ENCODE measurements at places on chromosomes 1 and 21. TPM values are rescaled to one million over a fixed set of nuclear protein-coding genes. Genes with fewer than 3 reads are reported as not detected.

GRCh38 chr1:22903113-22903512 lies 69.6 kb downstream of the LACTBL1 start:
- no peak overlapping the region for H3K4me3 ChIP-seq
- no peak for DNase-seq
- no peaks in the 10 kb centered on the region for H3K36me3 ChIP-seq
- no peaks in the 10 kb centered on the region for H3K4me1 ChIP-seq
- peaks cover 18% of the 10 kb centered on the region for H3K27me3 ChIP-seq

DNA sequence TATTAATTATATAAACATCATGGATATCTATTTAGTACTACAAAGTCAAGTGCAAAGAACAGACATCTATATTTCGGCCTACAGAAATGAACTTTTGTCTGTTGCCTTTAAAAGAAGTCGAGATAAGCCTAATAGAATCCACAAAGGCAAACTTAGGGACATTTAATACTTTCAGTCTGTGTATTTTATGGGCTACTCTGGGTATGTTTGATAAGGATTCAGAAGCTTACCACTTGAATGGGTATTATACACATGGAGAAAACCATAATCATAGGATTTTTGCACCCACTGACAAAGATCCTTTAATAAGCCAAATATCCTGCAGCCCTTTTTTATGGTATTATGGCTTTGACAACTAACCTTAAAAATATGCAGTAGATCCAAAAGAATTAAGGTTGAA lies 224.8 kb downstream of the LMO4 start:
- peaks cover 3% of the 10 kb centered on the region for H3K27me3 ChIP-seq
- no peaks in the 10 kb centered on the region for H3K36me3 ChIP-seq
- H3K4me3 ChIP-seq = no peak overlapping the region
- H3K27ac ChIP-seq = no peak overlapping the region

- peaks cover 46% of the 10 kb centered on the region for H3K27me3 ChIP-seq
- no peaks in the 10 kb centered on the region for H3K36me3 ChIP-seq
- H3K27ac ChIP-seq = no peak overlapping the region
- DNase-seq = no peak
- no peaks in the 10 kb centered on the region for H3K4me1 ChIP-seq
Observed at GRCh38 chr1:181818943-181819342, 242.6 kb downstream of the ZNF648 start.

SERTAD4 gene
- not detected for polyA plus RNA-seq

GRCh38 chr21:44265734-44266270 lies 4.1 kb upstream of the DNMT3L start:
- H3K27ac ChIP-seq = no peak overlapping the region
- H3K36me3 ChIP-seq = no peaks in the 10 kb centered on the region
- no peaks in the 10 kb centered on the region for H3K27me3 ChIP-seq
- H3K4me3 ChIP-seq = no peak overlapping the region
- no peak for DNase-seq

DNA sequence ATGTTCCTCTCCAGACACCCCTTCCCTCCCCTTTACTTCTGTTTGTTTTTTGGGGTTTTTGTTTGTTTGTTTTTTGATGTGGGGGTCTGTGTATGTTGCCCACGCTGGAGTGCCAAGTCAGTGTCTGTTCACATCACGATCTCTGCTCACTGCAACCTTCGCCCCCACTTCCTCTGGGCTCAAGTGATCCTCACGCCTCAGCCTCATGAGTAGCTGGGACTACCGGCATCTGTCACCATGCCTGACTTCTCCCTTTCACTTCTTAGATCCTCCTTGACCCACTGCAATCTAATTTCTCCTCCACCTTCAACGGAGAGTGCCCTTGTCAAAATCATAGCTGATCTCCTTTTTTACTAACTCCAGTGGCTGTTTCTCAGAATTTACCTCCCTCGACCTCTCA lies 100.7 kb upstream of the KIF26B start:
- DNase-seq = no peak
- H3K27ac ChIP-seq = no peak overlapping the region
- peaks cover 25% of the 10 kb centered on the region for H3K27me3 ChIP-seq
- peak overlapping the region; percentile 5 for H3K4me3 ChIP-seq
- peaks cover 16% of the 10 kb centered on the region for H3K4me1 ChIP-seq

All from naive thymus-derived CD8-positive, alpha-beta T cell (primary cell).